ENCODE measurements at places on chromosomes 7 and 10. TPM values are rescaled to one million over a fixed set of nuclear protein-coding genes. Genes with fewer than 3 reads are reported as not detected.

- no peak for DNase-seq
Measured at GRCh38 chr10:28492116-28492920, 40.6 kb upstream of the WAC start.

- no peak for DNase-seq
Measured at GRCh38 chr7:41584746-41585145, 118.1 kb downstream of the INHBA start.

DNA sequence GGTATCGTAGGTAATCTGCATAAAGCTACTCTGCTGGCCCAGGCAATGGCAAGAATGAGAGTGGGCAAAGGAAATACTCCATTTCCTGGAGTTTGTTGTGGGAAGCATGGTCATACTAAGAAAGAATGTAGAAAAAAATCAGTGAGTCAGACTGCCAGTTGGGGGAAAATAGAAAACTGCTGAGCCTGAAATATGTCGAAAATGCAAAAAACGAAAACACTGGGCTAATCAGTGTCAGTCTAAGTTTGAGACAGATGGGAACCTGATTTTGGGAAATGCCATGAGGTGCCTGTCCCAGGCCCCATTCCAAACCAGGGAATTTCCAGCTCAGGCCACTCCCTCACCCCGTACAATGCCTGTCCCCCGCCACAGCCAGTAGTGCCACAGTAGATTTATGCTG is 150.0 kb downstream of the ZNF33B start:
- DNase-seq = peak; percentile 85

DNA sequence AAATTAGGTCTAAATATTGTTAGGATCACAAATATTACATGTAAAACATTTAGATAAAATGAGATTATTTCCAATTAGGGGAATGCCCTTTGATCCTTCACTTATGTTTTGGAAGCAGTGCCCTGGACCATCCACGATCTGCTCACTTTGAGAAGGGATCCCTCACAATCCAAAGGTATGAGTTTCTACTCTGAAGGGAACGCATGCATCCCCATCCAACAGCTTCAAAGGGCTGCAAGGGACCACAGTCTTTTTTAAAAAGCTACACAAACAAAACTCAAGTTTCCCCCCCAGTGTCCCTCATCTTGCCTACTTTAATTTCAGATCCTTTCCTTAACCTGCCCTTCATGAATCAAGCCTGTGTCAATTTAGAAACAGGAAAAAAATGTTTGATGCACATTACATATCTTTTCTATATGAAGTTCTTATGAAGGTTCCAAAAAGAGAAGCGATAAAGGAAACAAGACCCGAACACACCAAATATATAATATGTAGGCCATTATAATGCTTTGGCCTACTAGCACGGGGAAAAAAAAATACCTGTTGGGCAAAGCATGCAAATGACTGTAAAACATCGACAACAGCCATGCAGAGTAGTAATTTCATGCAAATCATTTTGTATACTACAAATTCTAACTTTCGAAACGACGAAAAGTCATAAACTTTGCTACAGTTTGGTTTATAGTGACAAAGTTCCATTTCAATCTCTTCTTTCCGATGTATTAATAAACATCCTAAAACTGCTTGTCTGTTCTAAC is 2.0 kb downstream of the EIF3A start:
- no peak for DNase-seq

FAM25A gene
- not detected for total RNA-seq

DNA sequence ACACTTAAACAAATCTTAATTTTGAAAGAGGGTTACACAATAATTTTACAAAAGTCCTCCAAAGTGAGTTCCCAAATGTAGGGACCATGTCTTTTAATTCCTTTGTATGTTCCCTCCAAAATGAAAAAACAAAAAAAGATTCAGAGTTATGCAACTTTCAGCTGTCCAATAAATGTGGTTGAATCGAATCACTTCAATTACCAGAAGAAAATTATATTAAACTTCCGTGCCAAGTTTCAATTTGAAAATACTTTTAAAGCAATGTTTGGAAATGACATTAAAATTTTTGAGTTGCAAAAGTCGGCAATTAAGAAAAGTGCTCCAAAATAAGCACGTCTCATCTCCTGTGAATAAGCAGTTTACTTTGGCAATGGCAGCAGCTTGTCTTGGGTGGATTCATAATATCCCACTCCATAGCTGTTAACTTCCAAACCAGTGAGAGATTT is 60.3 kb upstream of the C1GALT1 start:
- no peak for DNase-seq

DNA sequence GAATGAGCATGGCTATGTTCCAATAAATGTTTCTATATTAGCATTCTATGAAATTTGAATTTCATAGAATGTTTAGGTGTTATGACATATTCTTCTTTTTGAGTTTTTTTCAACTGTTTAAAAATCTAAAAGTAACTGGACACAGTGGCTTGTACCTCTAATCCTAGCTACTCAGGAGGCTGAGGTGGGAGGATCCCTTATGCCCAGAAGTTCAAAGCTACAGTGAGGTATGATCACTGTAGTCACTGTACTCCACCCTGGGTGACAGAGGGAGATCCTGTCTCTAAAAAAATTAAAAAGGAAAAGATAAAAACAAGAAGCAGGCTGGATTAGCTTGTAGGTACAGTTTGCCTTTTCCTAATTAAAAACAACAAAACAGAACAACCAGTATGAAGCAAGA is 95.1 kb downstream of the NRBF2 start:
- no peak for DNase-seq

DNA sequence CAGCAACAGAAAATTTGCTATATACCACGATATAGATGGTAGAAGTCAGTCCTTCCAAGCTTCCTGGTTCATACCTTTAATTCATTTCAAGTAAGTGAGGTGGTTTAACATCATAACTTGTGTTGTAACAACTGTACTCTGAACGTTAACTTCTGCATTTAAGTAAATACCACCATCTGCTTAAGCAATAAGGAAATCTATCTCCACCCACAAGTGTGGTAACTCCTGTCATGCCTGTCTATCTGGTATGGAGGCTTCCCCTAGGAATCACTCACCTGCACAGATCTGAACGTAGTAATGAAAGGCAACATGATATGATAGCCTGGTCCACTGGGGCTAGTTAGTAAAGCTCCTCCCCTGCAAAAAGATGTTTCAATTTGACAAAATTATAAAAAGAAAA is 2.3 kb downstream of the ERLIN1 start:
- no peak for DNase-seq

GRCh38 chr10:113475381-113475807 is 77.5 kb upstream of the HABP2 start:
- no peak for DNase-seq

- DNase-seq = no peak
Measured at GRCh38 chr7:97731736-97732564, at the start of gene TAC1. Gene TAC1 (plus strand): TSS chr7:97732086. CDS start chr7:97732613, 527 bp downstream.

DNA sequence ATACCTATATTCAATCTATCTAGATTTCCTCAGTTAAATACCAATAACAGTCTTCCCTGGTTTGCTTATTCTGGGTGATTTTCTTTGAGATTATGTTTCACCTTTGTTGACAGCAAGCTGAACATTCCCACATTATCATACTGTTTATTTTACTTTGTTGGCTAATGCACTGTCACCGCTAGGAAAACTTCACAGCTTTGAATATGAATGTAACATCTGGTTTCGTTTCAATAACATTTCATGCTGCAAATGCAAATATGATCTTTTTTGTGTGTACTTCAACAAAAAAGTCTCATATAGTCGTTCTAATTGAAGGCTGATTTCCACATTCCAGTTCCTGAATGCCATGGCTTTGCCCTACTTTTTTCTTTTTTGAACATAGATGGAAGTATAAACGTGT is 946.3 kb upstream of the GHITM start:
- DNase-seq = no peak

Data from dermis microvascular lymphatic vessel endothelial cell (primary cell).